ENCODE measurements at places on chromosomes 5 and 9.

- DNase-seq, result no peak
Measured at GRCh38 chr5:68482199-68482598, 266.6 kb downstream of the PIK3R1 start.

GRCh38 chr5:62214701-62215100 is 91.3 kb upstream of the KIF2A start:
- DNase-seq, result no peak

GRCh38 chr9:90147426-90147825 is 495.2 kb downstream of the DIRAS2 start:
- DNase-seq, result no peak

- no peak for DNase-seq
Measured at GRCh38 chr5:82855893-82856550, 221.2 kb downstream of the TMEM167A start.

DNA sequence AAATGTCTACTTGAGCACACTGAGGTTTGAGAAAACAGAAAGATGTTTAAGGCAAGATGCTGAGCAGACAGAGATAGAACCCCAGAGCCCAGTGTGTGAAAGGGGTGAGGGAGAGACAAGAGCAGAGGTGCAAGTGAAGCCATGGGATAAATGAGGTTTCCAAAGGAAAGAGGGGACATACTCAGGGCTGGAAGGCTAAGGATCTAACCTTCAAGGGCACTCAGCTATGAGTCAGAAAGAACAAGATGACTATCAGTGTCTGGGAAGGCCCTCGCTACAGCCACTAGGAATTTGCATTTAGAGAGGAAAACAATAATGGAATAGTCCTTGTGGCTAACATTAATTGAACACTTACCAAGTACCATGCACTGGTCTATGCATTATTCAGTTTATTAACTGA is 113.7 kb downstream of the HTR4 start:
- no peak for DNase-seq

- no peak for DNase-seq
Measured at GRCh38 chr9:136590821-136591752, 45.2 kb upstream of the NOTCH1 start.

DNA sequence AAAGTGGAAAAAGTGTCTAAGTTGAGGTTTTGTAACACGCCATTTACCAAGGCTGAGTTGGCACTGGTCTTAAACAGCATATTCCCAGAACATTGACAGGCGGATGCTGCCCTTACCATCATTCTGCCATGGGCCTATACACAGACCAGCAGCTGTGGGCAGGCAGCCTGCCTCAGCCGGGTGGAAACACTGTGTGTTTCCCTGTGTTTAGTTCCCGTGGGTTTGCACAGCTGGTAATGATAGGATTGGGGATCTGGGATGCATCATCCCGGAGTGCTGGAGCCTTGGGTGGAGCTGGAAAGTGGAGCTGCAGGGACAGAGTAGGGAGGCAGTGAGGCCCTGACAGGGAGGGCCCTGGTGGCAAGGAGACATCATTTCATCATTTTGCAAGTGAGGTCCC is 5.5 kb upstream of the FGD3 start:
- no peak for DNase-seq

- no peak for DNase-seq
Measured at GRCh38 chr5:4159681-4160080, 564.0 kb downstream of the IRX1 start.

- DNase-seq, result no peak
Measured at GRCh38 chr9:88808019-88808656, 183.1 kb upstream of the S1PR3 start.

DNA sequence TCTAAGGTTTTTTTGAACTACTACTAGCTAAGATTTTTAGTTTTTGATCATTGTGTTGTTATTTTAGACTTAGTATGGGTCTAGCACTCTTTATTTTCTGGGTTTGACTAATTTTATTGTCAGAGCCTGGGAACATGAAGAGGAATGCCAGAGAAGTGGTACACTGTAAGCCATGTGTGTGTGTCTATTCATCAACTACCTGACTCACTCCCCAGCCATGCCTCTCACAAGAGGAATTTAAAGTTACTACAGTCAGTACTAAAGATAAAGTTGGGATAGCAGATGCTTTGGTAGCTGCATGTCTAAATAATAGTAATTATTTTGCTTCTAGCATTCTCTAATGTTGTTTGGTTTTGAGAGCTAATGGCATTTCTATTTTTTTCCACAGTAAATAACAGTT is 264.8 kb downstream of the CSNK1G3 start:
- no peak for DNase-seq

DNA sequence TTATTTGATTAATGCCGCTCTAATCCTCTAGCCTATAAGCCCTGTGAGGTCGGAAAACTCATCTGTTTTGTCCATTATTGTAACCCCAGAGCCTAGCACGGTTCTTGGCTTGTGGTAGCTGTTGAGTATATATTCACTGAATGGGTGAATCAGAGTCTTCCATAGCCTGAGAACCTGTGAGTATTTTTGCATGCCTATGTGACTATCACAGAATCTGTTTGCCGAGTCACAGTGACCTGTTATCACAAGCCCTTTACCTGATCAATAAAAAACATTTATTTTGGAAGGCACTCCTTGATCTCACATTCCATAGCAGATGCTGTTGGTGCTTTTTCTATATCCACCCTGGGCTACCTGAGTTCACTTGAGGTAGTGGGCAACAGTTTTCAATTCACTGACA is 125.0 kb upstream of the STC2 start:
- no peak for DNase-seq

- no peak for DNase-seq
Measured at GRCh38 chr5:116313366-116313765, 228.5 kb downstream of the COMMD10 start.

- no peak for DNase-seq
Measured at GRCh38 chr5:23303435-23303834, 204.0 kb upstream of the PRDM9 start.

GRCh38 chr5:139849942-139850341 is 54.3 kb downstream of the PSD2 start:
- no peak for DNase-seq

GRCh38 chr9:90088434-90088833 is 483.6 kb downstream of the GADD45G start:
- DNase-seq, result no peak

GRCh38 chr9:79184831-79185230 is 386.9 kb upstream of the TLE4 start:
- DNase-seq, result no peak

DNA sequence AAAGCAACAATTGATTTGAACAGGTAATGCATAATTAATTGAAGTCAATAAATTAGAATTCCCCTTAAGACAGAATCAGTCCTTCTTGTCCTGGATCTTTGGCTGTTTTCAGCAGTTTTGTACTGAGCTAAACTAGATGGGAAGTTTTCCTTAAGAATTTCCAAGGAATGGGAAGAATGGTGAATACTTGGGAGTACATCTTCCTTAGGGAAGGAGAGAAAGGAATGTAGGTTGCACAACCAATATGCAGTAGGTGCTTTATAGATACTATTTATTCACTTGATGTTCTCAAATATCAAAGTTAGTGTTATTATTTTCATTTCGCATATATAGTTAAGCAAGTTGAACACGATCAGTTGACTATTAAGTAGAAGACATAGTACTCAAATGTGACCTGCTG is 183.5 kb upstream of the MAP1B start:
- DNase-seq, result no peak

DNA sequence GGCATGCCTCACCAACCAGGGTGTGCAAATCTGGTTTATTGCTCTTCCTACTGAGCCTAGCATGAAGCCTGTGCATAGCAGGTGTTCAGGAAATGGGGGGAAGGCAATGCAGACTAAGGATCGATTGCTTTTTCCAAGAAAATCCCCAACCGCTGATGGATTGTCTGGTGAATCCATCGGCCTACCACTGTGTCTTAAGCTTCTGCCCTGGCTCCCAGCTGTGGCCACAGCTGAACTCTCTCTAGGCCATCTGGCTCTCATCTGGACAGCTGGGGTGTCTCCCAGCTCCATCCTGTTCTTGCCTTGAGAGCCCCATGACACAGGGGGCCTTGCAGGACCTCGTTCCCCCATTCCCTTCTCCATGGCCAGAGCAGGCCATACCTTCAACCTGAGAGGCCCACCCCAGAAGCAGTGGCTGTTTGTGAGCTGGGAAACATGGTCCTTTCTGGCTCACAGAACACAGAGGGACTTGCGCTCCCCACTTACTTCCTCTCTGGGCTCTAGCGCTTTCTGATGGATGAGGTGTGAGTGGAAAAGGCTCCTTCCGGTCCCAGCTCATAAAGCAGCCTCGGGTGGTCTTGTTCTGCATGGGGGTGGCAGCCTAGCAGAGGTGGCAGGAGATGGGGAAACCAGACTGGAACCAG is 41.8 kb downstream of the COL27A1 start:
- DNase-seq, result no peak

- no peak for DNase-seq
Measured at GRCh38 chr5:36298552-36298951, 3.1 kb downstream of the RANBP3L start.

DNA sequence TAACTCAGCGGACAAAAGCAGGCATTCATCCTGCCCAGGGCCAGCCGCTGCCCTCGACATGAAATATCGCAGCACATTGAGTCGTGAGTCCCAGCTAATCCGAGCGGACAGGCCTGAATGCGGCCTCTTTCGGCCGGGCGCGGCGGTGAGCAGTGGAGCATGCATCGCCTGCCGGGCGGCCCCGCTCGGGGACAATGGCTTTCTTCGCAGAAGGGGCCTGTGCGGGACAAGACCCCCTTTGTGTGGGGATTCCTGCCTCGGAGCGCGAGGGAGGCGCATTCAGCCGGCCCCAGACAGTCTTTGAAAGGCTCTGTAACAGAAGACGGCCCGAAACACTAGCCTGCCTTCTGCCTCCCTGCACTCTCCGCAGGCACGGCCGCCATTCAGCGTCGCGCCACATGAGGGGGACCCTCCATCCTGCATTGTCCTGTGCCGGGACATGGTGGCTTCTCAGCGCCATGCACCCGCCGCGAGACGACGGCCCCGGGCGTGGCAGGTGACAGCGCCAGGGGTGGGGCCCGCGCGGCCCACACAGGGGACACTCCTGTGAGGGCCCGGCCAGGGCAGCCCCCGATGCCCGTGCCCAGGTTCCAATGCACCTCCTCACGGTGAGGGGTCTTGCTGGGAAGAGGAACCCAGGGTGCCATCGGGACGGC is 52.0 kb downstream of the EXD3 start:
- DNase-seq, result no peak

- DNase-seq, result no peak
Measured at GRCh38 chr5:100824635-100825034, 78.4 kb downstream of the ST8SIA4 start.

DNA sequence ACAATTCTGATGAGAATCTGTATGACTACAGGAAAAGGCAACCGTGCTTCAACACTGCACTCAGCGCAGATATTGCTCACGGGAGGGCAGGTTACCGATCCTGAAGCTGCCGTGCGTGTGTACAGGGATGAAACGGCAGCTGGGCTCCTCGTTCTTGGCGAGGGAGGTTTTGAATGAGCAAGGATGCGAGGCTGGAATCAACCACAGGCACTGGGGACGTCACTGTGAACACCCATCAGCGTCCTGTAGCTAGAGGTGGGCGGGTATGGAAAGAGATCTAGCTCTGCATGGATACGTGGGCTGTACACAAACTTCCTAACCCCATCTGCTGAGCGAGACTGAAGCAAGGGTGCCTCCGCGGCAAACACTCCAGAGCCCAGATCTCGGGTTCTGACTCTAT is 84.3 kb upstream of the COL5A1 start:
- DNase-seq, result no peak

GRCh38 chr5:161138751-161139455 is 286.9 kb upstream of the ATP10B start:
- no peak for DNase-seq

DNA sequence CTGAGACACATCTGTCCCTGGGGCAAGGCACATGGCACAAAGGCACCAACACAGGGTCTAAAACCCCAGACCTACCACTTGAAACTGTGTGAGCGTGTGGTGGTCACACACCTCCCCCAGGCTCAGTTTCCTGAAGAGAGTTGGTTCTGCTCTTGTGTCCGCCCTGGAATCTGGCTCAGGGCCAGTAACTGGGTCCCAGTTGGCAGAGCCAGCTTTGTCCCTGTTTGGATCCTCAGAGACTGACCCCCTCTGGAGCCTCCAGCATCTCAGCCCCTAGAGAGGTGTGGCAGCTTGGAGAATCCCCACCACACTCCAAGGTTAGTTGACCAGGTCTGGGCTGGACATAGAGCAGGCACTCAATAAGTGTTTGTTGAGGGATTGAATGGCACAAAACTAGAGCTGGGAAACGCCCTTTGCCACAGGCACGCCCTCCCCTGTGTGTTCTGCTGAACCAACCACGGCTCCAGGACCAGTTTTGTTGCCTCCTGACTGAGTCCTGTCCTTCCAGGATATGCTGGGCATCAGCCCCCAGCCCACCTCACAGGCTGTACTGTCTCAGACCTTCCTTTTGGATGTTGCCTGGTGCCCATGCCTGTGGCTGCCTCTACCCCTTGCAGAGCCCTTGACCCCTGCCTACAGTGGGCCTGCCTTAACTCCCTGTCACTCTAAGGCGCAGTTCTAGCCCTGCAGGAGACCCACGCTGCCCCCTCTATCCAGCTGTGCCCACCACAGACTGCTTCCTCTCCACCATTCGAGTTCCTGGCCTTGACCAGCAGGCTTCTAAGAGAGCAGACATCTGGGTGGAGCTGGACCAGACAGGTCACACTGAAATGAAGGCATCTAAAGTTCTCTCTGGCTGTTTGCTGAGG is 3.8 kb upstream of the PDLIM4 start:
- no peak for DNase-seq

GRCh38 chr5:1936901-1937300 is 54.2 kb upstream of the IRX4 start:
- DNase-seq, result no peak

DNA sequence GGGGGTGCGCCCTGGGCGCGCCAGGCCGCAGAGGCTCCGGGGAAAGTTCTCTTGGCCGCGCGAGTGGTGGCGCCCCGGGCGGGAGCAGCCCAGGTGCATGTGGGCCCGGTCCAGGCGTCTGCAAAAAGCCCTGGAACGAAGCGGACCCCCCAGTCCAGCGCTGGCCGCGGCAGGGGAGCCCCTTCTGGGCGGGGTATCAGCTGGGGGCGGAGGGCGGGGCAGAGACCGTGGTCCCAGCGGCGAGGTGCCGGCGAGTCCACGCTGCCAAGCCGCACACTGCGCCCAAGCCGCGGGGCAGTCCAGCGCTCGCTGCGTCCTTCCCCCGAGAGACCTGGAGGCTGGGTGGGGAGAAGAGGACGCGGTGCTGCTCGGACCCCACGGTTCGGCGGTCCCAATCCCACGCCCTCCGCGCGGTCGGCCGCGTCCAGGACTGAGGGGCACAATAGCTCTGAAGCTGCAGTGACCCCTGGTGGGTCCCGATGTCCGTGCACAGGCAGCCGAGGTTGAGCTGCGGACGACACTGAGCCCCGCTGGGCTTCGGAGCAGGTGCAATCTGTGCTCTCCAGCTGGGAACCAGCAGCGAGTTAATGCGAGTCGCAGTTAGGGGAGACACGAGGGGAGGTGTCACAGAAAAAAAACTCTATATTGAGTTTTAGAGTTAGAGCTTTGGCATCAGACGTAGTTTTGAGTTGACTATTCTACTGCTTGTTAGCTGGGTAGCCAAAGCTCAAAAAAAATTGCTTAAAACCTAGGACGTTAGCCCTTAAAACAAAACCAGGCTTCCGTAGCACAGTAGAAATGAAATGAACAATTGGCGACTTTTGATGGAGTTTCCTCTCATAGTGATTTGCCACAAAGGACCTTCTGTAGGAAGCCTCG is 1.1 kb upstream of the EPB41L4A start:
- peak; percentile 81 for DNase-seq

Measured in NCI-H1092 treated with DMSO at 0.1 percent for 48 hours (cell line).